ENCODE measurements at places on chromosomes 2 and 18.

GRCh38 chr18:1488957-1489356, 584.3 kb downstream of the ADCYAP1 start:
- no peak for DNase-seq

GRCh38 chr18:37487400-37487867, 78.2 kb downstream of the CELF4 start:
- no peak for DNase-seq

DNA sequence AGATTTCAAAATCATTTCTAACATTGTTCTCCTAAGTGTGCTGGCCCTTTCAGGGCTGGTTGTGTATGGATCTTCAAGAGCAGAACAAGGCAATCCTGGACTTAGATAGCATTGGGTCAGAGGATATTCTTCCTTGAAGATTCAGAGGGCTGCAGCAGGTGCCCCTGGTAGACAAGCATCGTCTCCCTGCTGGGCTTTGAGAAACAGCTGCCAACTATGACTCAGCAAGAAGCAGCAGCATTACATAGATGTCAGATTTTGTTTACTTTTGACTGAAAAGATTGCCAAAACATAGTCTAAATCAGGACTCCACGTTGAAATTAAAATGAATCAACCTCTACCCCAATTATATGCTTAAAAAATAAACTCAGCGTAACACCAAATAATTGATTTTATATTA, 618.8 kb downstream of the SOCS6 start:
- no peak for DNase-seq

DNA sequence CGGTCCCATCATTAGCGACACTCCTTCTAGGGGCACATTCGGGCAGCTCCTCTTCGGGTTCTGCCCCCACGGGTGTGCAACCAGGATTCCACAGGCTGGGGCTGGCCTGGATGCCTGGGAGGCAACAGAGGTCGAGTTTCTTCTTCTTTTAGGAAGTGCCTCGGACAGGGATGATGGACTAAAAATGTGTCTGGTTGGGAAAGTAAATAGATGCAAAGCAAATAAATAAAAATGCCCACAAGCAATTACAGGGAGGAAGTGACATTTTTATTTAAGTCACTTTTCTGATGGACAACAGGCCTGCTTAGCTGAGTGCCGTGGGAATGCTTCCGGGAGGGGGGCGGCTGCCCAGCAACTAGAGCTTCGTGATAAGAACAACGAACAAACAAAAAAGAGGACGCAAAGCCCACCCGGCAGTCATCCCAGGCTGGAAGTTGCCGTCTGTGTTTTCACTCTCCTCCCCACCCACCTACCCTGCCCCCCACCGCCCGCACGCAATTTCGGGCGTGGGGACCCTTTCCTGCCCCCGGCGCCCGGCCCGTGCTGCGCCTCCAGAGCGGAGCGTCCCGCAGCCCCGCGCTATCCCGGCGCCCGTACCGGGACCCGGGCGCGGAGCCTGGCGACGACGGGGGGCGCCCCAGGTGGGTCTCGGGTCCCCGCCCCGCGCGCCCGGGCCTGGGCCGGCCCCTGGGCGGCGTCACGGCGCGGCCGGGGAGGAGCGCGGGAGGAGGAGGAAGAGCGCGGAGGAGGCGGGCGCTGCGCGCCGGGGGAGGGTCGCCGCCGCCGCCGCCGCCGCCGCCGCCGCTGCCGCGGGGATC, 412 bp upstream of the NCK2 start:
- peak; percentile 62 for DNase-seq

GRCh38 chr2:168700615-168701245, 101.7 kb upstream of the NOSTRIN start:
- DNase-seq = no peak

DNA sequence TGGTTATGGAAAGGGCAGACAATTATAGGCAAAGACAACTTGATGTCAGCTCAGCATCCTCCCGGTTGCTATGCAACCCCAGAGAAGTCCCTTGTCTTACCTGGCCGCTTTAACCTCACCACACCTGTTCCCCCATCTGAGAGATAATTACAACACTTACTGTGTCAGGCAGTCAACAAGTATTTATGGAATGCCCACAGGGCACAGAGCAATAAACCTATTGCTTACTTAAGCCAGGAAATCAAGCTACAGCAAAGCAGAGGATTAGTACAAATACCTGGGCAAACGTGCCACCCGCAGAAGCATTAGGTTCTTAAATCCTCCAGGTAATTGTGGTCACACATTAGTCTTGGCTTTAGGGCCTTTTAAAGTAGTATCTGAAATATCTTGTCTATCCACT, 320.4 kb upstream of the REV1 start:
- no peak for DNase-seq

DNA sequence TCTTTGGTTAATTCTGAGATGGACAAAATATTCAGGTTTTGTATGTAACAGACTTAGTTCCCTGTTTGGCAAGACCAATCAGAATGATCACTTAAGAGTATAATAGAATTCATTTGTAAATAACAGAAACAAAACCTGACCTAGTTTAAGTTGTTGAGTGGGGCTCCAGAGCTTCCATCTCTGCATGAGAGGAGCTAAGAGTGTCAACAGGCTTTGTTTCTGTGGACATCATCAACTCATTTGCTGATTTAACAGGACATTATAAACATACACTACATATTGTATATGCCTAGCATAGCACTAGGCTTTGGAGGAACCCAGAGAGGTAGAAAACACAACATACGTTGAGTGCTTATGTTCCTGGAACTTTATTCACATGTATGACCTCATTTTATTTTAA, 75.3 kb upstream of the TRIB2 start:
- no peak for DNase-seq

DNA sequence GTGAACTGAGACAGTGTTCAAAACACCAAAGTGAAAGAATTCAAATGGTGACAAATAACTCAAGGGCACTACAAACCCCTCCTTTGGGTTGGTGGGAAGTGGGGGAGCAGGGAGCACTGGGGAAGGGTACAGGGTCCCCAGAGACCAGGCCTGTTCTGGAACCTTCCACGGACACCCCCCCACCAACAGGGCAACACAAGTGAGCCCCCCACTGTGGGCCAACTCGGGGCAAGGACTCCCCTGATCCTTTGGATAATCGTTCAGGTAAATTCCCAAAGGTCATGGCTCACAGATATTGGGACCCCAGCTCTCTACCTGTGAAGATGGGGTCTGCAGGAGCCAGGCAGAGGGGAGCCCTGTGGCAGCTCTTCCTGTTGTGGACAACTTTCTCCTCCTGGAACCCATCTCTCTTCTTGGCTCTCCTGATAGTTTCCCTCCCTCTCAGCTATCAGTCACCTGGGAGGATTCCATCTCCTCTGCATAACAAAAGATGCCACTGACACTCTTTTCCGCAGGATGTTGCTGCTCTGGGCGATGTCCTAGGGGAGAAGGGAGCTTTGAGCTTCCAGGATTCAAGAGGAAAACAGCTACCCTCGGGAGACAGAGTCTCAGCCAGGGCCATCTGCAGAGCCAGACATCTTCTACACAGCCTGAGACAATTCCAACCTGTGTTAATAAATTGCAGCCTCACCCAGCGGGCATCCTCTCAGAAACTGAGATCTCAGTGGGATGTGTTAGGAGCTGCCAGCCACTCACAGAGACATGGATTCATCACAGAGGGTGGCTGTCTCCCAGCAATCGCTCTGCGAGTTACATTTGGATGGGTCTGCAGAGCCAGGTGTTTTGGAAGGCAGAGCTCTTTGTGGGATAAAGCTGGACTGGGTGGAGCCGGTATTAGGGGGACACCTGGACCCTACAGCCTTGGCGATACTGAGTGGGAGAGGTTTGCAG, 35.4 kb downstream of the MBP start:
- DNase-seq = no peak

GRCh38 chr2:222993920-222994650, 57.9 kb upstream of the KCNE4 start:
- no peak for DNase-seq

GRCh38 chr2:50178050-50178449, 853.9 kb downstream of the NRXN1 start:
- no peak for DNase-seq

DNA sequence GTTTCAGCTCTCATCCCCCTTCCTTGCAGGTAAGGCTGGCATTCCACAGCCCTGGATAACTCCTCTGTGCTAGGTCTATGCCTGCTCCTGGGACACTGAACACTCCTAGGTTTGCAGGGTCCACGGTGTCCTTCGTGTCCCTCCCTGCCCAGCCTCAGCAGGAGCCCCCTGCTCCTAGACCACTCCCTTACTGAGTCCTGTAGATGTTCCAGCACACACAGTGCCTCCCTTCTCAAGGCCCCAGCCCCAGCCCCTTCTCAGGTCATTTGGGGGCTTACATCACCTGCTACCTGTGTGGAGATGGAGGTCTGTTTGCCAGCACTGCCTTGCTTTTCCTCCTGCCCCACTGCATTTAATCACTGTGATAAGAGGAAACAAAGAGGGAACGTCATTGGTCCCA, 146.4 kb upstream of the TNP1 start:
- DNase-seq = no peak

DNA sequence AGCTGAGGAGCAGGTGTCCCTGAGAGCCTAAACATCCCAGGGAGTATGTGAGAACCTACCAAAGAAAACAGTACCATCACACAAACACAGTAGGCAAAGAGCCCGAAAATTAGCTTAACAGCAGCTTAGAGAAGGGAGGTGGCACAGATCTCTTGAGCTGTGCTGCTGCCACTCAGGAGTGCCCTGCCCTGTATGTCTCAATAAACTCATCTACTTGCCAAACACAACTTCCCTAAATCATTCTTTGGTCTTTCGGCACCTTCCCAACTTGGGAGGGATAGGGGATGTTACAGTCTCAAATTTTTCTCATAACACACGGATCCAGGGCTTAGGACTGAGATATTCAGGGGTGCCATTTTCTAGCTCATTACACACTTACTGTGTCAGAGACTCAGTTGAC, 45.3 kb upstream of the C1D start:
- DNase-seq = no peak

GRCh38 chr2:88933980-88934379, 242.5 kb downstream of the RPIA start:
- DNase-seq = no peak

- peak; percentile 64 for DNase-seq
These were observed 115.7 kb upstream of the SLC1A4 start for GRCh38 chr2:64873472-64873924.

DNA sequence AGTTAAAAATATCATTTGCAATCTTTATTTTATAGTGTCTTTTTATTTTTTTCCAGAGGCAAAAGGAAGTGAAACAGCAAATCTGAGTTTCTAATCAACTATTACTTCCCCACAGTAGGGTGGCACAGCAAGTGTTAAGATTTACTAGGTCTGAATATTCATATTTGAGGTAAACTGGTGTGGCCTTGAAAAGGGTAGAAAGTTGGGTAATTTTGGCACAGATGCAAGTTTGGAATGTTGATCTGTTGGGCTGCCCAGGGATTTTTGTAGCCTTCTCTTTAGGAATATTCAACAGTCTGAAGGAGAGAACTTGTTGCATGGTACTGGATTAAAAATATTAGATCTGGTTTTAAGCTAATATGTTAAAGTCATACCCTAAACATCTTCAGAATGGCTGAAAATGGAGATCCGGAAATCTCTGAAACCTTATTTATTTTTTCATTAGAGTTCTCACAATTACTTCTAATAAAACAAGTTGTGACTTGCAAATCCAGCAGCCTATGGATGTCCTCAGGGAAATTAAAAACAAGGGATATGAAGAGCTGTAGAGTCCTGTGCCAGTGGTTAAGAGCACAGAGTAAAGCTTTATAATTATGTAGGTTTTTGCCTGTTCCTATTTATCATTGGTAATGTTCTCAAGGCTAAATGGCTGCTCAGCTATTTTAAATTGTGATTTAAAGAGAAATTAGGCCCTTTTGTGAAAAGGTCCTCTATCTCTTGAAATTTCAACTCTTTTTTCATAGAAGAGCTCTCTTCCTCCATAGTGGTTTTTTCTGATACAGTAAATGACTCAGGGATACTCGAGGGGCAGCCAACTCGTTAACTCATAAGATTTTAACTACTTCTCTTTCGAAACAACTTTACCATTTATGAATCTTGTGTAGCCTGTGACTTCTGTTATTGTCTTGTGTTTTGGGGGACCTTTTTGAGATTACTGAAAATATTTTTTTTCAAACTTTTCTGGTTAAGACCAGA, 11.0 kb downstream of the TANK start:
- DNase-seq = no peak
